ENCODE measurements at places on chromosomes 7 and 10. TPM values are rescaled to one million over a fixed set of nuclear protein-coding genes. Genes with fewer than 3 reads are reported as not detected.

GRCh38 chr7:26101361-26102151 is 50.4 kb upstream of the NFE2L3 start:
- no peak overlapping the region for H3K27ac ChIP-seq
- H3K27me3 ChIP-seq = no peaks in the 10 kb centered on the region
- H3K36me3 ChIP-seq = no peaks in the 10 kb centered on the region
- no peak for DNase-seq

TECPR1 gene
- 28.4 TPM for total RNA-seq

DNA sequence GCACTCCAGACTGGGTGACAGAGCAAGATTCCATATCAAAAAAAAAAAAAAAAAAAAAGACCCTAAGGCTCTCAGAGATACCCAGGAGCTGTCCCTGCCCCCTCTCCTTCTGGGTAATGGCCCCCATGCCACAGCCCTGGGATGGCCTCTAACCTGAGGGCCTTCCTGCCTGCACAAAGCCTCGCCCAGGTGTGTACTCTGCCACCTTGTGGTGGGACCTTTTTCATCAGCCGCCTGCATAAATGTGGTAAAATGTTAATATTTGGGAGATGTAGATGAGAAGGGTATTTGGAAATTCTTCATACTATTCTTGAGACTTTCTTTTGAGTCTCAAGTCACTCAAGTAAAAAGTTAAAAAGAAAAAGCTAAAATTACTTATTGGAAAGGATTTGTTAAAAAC is 46.3 kb upstream of the RNF216 start:
- H3K4me1 ChIP-seq = peaks cover 9% of the 10 kb centered on the region
- no peaks in the 10 kb centered on the region for H3K27me3 ChIP-seq
- no peak overlapping the region for H3K27ac ChIP-seq
- peak; percentile 72 for DNase-seq
- no peak overlapping the region for H3K4me3 ChIP-seq

DNA sequence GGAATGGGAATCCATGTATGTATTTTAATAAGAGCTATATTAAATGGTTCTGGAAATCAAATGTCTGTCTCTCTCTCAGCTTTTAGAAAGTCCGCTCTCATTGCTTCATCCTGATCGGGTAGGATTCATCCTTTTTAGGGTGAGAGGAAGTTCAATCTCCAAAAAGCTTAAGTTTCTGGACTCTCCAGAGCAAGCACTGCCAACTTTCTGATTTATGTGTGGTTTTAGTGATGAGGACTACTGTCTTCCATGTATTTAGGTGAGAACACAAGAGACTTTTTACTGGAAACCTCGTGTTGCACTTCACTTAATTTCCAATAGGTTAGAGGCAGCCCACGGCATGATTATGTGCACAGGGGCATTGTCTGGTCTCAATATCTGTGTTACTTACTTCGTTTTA is 267.9 kb downstream of the SUGCT start:
- H3K27me3 ChIP-seq = no peaks in the 10 kb centered on the region
- H3K36me3 ChIP-seq = no peaks in the 10 kb centered on the region
- no peak overlapping the region for H3K27ac ChIP-seq
- DNase-seq = no peak

BET1 gene
- total RNA-seq = 28.0 TPM

MCM10 gene
- total RNA-seq = 7.0 TPM

- no peaks in the 10 kb centered on the region for H3K36me3 ChIP-seq
- no peak overlapping the region for H3K27ac ChIP-seq
- H3K4me3 ChIP-seq = no peak overlapping the region
- H3K27me3 ChIP-seq = no peaks in the 10 kb centered on the region
Measured at GRCh38 chr7:8117195-8117594, 144.8 kb downstream of the ICA1 start.

NPFFR1 gene
- total RNA-seq = not detected

DNA sequence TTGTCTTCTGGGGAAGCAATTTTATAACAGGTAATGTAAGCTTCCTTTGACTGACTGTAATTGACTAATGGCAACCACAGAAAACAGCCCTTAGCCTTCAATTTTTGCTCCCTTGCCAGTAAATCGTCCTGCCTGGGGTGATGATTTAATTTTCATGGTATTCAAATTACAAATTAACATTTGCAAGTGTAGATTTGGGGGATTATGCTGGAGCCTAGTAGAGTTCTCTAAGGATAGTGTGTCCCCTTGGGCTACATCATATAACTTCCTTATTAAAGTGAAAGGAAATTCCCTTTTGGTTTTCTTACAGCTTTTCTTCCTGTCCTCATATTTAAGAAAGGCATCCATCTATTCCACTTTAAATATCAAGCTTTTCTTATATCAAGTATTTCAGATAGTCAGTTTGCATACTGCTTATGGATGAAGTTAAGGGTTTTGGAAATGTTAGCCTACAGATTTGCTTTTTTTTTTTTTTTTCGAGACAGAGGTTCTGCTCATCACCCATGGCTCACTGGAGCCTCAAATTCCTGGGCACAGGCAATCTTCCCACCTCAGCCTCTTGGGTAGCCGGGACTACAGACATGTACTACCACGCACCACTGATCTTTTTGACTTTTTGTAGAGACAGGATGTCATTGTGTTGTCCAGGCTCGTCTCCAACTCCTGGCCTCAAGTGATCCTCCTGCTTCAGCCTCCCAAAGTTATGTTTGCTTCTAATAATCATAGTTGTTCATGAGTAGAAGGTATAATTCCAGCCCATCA is 35.9 kb upstream of the HDAC9 start:
- no peak overlapping the region for H3K27ac ChIP-seq
- H3K4me1 ChIP-seq = peaks cover 19% of the 10 kb centered on the region
- no peak for DNase-seq
- H3K36me3 ChIP-seq = no peaks in the 10 kb centered on the region
- H3K4me3 ChIP-seq = no peak overlapping the region
- H3K27me3 ChIP-seq = no peaks in the 10 kb centered on the region

All from Karpas-422 (cell line).